Kidney glomerular epithelial cell (primary cell): ENCODE measurements at places on chromosomes 12 and 14.

DNA sequence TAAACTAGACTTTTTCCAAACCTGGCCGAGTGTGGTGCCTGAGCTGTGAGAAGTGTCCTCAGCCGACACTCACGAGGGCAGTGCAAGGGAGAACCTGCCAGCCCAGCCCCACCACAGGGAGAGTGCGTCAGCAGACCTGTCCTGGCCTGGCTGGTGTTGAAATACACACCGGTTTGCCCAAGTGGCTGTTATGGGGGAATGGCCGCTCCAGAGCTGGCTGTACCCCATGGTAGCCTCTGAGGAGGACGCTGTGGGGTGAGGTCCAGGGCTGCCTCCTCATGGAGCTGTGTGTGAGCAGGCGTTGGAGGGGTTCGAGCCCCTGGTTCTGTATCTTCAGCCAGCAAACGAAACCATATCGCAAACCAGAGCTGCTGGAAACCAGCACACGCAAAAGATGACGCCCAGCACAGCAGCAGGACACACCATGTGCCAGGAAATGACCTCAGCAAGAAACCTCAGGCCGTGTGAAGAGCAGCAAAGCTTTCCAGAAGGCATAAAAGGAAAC lies 9.4 kb downstream of the ANKRD9 start:
- no peak for DNase-seq

DNA sequence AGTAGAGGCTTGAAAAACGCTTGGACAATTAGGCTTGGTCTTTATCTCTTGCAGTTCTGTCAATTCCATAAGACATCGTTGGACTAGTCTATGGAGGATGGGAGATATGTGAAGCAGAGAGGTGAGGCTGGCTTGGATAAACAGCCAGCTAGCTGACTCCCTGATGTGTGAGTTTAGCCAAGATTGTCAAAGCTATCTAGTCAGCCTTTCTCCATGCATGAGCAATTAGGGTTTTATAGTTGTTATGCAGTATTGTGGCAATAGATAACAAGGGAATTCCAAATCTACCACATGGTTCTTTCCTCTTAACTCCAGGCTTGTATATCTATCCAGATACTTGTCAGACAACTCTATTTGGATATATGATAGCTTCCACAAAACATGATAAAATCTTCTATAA lies 153.6 kb upstream of the NRXN3 start:
- peak; percentile 29 for DNase-seq

DNA sequence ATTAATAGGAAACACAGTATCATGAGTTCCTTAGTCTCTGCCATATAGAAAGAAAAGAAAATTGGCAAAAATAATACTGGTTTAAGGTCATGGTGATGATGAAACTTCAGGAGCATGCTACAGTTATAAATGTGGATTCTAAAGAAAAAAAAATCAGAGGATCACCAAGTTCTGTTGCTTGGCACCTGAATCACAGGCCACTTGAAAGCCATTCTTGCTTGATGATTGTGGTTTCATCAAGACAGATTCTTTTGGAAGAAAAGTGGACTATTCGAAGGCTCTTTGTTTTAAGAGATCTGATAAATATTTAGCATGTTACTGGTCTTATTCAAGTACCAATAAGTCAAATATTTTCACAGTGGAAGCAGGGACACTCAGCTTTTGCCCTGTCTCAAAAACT lies 148.9 kb downstream of the SAMD4A start:
- DNase-seq, result no peak

- DNase-seq, result no peak
Observed at GRCh38 chr14:43898687-43899086, 608.4 kb downstream of the FSCB start.

- DNase-seq, result no peak
Observed at GRCh38 chr14:32786886-32787285, 151.8 kb upstream of the NPAS3 start.

GRCh38 chr12:43882578-43883178 lies 46.8 kb downstream of the TMEM117 start:
- peak; percentile 60 for DNase-seq

DNA sequence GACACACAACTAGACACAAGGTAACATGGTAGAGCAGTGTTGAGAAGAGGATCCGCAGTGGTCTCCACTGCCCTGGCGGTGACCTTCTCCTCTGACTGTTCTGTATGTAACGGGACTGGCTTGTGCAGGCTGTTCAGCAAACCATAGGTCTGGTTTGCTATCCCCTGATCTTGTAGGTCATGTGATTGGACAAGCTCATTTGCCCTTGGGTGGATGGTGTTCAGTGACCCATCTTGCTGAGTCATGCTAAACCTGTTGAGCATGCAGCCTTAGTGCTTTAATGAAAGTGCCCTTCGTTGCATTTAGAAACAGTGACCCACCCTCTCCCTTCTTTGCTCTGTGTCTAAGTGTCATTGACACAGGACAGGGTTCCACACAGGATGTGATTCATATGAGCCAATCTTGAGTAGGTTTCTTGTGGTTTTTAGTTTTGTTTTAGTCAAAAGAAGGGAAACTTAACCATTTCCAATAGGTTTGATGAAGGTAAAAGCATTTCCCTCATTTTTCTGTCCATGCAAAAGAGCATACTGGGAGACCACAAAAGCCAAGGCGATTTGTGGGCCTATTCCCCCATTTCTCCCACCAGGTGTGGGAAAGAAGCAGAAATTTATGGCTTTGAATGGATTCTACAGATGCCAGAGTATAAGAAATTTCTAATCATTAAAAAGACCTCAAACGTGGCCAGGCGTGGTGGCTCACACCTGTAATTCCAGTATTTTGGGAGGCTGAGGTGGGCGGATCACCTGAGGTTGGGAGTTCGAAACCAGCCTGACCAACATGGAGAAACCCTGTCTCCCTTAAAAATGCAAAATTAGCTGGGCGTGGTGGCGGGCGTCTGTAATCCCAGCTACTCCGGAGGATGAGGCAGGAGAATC lies 32.6 kb upstream of the HIF1A start:
- peak; percentile 43 for DNase-seq

GRCh38 chr12:121806009-121806545 lies 2.3 kb downstream of the SETD1B start:
- no peak for DNase-seq

- no peak for DNase-seq
Observed at GRCh38 chr12:6855322-6855721, 3.4 kb downstream of the USP5 start.

DNA sequence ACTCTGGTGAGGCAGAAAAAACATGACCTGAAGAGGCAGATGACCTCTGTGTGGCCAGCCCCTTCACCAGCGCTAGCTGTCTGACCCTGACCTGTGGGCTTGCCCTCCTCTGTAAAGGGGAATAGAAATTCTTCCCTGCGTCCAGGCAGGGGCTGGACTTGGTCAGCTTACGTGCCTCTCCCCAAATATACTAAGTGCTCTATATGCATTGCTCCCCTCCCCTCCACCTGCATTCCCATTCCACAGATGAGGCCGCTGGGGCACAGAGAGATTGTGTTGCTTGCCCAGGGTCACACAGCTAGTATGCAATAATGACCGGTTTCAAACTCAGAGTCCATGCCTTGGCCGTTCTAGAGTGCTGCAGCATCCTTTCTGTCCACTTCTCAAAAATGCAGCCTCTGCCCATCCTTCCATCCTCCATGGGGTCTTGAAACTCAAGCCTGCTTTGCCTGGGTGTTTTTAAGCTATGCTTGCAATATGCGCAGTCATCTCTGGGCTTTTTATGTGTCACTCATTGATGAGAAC lies 303.9 kb downstream of the CACNA1C start:
- no peak for DNase-seq

DNA sequence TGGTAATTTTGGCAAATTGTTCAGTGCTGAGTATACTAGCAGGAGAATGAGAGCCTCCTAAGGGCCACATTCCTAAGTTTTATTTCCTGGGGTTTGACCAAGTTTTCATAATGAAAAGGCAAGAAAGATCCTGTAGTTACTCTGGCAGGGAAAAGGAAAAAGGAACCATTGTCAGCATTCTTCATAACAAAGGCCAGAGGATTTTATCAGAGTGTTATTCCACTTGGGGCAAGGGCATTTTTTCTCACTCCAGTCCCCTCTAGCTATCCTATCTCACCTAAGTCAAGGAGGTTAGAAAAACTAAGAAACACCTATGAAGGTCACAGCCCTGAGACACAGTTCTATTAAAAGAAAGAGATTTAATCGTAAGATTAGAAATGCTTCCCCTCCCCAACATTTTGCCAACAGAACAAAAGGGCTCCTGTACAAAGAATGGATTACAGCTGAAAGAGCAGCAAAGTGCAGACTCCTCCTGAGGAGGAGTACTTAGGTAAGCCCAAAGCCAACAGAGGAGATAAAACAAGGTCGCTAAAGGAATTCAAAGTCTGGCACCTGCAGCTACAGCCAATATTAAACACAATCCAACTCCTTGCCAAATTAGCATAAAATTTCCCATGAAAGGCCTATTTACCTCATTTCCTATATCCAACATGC lies 162.4 kb downstream of the GALC start:
- no peak for DNase-seq

DNA sequence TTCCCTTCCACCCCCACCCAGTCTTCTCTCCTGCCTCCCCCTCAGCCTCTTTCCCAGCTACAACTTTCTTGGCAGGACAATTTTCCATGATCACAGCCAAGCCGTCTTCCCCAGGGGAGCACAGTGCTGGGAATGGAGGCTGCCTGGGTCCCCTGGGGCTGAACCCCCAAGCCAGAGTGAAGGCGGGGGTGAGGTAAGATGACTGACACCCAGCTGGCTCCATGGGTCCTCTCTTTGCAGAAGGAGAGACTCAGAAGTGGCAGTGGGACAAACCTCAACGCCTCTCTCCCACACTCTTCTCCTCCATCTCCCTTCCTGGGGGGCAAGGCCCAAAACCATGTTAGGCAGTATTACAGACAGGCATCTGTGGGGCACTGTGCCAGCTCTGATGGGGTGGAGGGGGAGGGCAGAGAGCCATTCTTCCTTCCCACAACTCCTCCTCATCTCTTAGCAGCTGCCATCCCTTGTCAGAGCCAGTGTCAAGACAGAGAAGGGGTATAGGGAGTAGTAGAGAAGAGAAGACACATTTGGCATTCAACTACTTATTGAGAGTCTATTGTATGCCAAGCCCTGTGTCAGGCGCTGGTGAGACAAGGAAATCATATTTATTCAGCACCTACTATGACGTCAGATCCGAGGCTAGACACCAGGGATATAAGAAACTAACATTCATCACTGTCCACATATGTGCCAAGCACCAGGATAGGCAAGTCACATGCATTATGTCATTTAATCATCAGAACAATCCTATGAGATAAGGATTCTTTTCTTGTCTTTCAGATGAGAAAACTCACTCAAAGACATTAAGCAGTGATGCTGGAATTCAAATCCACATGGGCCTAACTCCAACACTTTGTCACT lies 3.6 kb downstream of the ITGA7 start:
- DNase-seq, result no peak

DNA sequence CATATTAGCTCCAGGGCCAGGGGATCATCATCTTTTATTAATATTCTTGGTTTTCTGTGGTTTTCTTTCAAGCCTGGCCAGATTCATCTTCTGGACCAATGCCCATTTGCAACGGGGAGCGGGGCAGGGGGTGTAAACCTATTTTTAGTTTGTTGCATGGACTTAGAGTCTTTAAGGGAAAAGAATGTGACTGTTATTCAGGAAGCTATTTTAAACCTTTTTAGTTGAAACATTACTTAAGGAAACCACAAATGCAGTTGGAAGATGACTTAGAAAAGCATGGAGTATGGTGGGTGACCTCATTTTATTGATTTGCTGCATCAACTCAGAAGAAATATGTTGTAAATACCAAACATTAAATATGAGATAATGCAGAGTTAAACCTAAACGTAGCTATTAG lies 368.4 kb upstream of the E2F7 start:
- DNase-seq, result peak; percentile 1

- no peak for DNase-seq
Observed at GRCh38 chr12:109266106-109266879, 42.8 kb downstream of the FOXN4 start.

DNA sequence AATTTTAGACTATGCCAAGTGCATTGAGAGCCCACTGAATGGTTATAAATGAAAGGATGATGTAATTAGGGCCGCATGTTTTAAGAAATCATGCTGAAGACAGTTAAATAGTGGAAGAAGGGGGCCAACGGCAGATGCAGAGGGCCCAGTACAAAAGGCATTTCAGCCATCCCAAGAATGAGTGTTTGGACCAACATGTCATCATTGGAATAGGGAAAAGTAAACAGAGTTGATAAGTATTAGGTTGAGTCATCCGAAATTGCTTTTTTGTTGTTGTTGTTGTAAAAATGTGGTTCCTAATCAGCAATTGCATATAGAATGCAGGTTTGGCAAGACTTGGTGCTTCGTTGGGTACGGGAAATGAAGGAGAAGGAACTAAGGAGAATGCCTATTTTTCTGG lies 29.5 kb downstream of the BMP4 start:
- peak; percentile 44 for DNase-seq

GRCh38 chr14:104800771-104801519 lies at the start of gene ZBTB42:
Gene ZBTB42 (plus strand): TSS chr14:104801101. CDS start chr14:104801198, 97 bp downstream.
- peak; percentile 48 for DNase-seq

DNA sequence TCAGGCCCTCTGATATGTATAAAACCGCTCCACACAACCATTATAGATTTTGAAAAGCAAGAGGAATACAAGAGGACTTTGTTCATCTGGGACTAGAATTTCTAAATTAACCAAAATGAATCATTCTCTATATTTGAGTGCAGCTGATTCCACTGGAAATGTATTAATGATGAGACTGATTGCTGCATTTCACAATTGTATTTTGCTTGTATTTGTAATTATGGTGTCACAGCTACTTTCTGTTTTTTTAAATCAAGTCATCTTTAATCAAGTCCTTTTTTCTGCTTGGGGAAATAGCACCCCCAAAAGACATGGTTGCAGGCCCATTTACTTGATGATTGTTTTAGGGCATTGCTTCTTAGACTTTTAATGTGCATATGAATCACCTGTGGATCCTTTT lies 162.4 kb downstream of the KICS2 start:
- DNase-seq, result no peak

DNA sequence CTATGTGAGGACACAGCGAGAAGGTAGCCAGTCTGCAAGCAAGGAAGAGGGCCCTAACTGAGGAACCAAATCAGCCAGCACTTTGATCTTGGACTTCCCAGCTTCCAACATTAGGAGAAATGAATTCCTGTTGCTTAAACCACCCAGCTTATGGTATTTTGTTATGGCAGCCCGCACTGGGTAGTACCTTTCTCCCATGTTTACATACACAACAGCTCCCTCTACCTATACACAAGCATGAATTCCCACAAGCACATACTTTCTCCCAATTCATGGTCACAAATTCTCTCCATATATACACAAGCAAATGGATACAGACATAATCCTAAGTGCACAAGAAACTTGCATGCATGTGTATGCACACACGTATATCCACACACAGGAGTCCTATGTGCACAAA lies 7.4 kb downstream of the ITGB7 start:
- no peak for DNase-seq

- no peak for DNase-seq
Observed at GRCh38 chr14:104171029-104171697, 32.8 kb downstream of the KIF26A start.
